DMS 273 treated with DMSO at 0.1 percent for 48 hours (cell line): ENCODE measurements at places on chromosomes 11 and 22.
A peak's percentile ranks its signal among the peaks of the same experiment; 100 is the strongest.

DNA sequence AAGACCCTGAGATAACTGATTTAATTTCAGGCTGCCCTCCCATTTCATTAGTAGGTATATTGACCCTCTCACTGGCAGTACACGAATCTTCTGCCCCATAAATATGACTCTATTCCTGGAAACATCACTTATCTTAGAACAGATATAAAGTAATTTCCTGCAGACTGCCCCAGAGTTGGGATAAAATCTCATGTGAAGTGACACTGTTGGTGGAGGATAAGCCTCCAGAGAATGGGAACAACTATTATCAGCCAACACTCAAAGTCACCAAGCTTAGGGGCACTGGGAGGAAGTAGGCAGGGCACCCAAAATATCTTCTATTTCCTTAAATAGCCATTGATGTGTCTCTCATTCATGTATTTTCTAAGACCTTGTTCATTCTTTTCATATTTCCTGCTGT, 8.2 kb downstream of the OR51B5 start:
- DNase-seq, result no peak

DNA sequence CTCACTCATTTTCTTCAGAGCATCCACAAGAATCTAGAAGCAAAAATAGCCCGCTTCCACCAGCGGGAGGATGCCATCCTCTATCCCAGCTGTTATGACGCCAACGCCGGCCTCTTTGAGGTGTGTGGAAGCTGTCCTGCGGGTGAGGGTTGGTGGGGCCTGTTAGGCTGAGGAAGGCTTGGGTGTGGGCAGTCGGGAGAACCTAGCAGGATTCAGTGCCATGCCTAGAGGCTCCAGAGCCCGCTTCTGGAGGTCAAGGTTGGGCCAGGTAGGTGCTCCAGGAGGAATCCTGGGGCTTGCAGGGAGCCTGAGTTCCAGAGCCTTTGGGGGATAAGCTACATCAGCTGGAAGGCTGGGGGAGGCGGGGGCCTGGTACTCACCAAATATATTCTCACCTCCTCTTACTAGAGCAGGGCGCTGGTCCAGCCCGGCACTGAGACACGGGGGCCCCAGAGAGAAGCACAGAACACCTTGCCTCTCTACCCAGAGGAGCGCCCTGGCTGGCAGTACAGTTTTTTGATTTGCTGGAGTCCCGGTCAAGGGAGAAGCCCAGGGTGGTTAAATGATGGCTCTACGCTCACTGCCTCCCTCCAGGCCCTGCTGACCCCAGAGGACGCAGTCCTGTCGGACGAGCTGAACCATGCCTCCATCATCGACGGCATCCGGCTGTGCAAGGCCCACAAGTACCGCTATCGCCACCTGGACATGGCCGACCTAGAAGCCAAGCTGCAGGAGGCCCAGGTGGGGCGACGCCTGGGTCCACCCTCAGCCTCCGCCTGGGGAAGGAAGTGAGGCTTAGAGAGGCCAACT, 5.3 kb downstream of the GCAT start:
- no peak for DNase-seq

DNA sequence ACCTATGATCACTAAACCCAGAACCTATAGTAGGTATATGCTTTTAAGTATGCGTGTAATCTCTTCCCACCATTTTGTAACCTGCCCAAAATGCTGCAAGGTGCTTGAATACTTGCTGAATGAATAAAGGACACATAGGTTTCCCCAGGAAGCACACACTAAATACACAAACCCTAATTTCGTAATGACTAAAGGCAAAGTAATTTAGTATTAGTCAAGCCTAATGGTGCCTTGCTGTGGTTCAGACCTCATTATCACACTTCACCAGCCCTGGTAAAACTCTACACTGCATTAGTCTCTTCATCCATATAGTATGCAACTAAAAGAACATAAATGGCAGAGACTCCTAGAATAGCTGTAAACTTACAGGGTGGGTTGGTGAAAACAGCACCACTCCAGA, 289.0 kb upstream of the PITPNB start:
- no peak for DNase-seq

DNA sequence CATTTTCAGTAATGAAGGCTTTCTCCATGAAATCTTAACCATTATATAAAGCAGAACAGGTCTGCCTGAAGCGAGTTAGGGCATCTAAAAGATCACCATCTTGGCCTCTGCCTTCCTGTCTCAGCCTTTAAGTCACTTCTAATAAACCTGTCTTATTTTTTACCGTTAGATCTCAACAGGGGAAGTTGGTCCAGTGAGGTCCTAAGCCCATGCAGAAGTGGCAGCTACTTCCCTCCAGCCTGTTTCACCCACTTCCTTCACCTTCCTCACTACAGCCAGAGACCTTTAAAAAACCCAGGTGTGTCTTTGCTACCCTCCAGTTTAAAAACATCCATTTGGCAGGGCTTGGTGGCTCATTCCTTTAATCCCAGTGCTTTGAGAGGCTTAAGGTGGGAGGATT, 14.1 kb upstream of the LIPT2 start:
- no peak for DNase-seq

DNA sequence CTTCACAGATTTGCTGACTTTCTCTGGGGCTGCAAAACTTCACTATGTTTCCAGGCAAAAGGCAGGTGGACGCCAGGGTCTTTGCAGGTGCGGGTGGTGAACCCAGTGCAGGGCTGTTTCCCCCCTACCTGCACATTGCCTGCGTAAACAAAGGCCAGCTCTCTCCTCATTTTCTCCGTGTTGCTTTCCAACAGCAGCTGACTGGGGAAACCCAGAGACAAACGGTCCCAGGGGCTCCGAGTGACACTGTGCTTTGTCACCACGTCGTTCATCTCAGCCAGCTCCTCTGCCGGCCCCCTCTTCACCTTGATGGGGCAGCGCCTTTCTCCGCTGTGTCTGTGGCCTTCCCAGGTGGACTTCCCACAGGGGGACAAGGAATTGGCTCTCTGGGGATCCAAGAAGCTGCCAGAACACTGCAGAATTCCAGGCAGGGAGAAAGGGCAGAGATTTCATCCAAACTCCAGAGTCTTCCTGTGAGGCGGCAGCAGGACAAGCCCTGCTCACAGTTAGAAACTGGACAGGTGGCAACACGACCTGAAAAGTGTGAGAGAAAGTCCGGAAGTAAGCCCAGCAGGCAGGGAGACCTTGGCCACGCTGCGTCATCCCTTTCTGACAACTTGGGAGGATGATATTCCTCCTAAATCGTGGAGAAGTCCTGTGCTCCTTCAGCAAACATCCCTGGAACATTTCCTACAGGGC, 1493.7 kb downstream of the TBC1D22A start:
- DNase-seq, result no peak

DNA sequence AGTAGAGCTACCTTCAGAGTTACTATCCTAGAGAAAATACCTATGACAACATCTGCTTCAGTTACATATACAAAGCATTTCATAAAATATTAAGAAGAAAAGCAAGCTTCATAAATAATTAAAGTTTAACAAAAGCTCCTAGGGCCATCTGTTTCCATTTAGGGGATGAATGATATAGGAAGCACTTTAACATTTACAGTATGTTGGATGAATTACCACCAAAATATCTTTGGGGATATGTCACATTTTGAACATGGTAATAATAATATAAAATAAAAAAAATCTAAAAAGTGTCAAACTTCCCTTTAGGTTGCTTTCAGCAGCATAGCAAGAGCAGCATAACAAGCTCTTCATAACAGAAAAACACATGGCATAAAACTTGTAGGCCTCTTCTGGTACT, 104.6 kb downstream of the ATG16L2 start:
- no peak for DNase-seq

- DNase-seq, result no peak
These were observed 4.0 kb upstream of the MMP10 start for GRCh38 chr11:102784380-102784779.

DNA sequence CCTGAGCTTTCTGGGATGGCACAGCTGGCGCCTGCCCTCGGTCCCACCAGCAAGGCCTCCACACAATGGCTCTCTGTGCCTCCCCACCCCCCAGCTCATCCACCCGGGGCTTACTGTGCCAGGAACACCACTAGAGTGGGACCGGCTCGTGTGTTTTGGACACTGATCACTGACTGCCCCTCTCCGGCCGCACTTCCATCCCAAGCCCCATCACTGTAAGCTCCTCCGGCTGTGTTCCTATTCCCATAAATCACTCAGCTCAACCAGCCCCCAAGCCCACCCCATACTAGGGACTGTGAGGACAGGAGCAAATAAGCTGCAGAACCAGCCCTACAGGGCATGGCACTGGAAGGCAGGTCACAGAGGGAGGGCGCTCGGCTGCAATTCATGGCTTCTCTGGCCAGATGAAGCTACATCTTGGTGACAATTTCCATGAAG, 7.3 kb downstream of the APBB1 start:
- no peak for DNase-seq

- DNase-seq, result peak; percentile 14
These were observed 494.5 kb upstream of the LARGE1 start for GRCh38 chr22:34414467-34415440.

GRCh38 chr22:19522190-19522880, 1.9 kb downstream of the CLDN5 start:
- DNase-seq, result peak; percentile 52

DNA sequence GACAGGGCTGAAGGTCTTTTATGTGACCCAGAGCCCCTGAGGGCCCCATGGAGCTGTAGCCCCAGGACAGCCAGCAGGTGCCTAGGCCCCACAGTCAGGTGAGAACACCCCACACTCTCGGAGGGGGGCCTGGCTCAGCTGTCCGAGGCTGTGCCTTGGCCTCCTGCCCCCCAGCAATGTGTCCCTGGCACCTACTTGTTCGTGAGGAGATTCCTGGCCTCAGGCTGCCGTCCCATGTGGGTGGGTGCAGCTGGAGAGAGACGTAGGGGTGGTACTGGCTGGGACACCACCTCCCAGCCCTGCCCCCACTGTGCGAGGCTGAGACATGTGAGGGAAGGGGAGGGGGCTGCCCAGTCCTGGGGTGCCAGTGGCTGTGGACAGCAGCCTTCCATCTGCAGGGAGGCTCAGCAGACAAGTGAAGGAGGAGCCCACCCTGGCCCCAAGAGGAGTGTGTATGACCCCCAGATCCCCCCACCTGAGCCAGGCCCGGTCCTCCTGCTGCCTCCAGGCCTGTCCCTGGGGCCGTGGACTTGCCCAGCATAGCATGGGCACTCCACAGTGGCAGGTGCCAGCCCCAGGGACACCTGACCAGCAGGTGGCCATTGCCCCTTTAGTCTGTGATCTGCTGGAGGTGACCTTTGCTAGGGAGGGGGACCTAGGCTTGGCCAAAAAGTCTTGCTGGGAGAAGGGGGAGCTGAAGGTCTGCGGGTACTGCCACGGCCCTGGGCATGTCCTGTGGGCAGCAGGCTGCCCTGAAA, 17.0 kb downstream of the IL17REL start:
- no peak for DNase-seq

GRCh38 chr11:47179655-47179991, 2.9 kb upstream of the ARFGAP2 start:
- no peak for DNase-seq

- DNase-seq, result no peak
These were observed 50.2 kb downstream of the LIF start for GRCh38 chr22:30196141-30196879.

DNA sequence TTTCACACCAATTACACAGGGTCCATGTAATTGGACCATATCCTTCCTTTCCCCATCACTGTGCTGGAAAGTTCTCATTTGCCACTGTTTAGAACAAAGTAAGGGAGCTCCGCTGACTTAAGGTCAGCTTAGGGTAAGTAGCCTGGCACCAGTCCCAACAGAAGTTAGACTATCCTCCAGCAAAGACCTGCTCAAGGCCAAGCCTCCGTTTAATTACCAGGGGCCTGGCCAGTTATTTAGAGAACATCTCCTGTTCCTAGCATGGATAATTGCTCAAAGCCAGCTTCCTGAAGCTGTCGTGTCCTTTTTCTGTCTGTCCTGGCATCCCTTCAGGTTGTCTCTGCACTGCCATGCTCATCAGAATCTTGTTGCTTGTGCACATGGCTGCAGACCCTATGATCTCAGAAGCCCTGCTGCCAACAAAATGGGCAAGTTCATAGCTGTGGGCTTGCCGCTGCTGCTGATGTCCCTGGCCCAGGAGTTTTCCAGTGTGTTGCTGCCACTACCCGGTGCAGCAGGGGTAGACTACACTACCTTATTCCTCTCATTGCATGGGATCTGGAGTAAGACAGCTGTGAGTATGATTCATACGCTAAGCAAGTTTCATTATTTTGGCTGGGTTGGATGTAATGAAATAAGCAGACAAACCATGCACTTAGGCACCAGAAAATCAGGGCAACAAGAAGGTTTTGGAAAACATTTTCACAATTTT, 8.1 kb downstream of the OR8A1 start:
- DNase-seq, result no peak

DNA sequence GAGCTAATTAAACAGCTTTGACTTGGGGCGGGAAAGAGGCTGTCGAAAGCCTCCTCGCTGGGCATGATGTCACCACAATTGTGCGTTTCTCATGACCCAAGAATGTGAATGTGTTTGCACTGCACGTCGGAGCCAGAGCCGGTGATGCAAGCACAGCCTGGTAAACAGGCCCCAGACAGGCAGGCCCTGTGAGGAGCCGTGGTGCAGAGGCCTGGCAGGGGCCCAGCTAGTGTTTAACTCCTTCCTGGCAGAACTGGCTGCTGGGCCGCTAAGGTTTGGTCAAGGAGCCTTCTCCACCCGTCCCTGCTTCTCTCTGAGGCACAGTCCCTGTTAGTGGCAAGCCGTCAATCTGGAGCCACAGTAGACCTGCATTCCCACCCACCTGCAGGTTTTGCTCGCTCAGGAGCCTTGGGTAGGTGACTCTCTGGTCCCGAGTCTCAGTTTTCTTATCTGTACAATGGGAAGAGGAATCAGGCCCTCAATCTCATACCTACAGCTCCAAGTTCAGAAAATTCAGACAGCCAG, 25.4 kb upstream of the SMTN start:
- DNase-seq, result no peak
